ENCODE measurements at places on chromosomes 3 and 15.

DNA sequence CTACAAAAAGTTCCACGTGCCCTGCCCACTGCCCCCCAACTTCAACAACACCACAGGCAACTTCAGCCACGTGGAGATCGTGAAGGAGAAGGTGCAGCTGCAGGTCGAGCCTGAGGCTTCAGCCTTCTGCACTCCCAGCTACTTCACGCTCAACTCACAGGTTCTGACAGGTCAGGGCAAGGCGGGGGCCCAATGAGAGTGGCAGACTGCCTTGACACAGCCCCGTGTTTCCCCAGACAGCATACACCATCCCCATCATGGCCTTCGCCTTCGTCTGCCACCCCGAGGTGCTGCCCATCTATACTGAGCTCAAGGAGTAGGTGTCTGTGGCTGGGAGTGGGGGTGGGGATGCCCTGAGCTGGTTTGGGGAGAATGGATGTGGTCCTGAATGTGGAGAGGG is 12.6 kb downstream of the SLC38A3 start:
- DNase-seq, result no peak

DNA sequence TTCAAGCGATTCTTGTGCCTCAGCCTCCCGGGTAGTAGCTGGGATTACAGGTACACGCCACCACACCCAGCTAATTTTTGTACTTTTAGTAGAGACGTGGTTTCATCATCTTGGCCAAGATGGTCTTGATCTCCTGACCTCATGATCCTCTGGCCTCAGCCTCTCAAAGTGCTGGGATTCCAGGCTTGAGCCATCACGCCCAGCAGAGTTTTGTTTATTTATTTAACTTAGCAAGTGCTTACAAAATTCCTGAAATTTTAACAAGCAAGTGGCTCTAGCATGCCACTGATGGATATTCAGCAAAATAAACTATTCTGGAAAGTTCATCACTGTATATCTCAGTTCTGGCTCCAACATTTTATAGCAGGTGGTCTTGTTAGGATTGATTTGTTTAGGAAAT is 585.9 kb downstream of the OTOL1 start:
- no peak for DNase-seq

DNA sequence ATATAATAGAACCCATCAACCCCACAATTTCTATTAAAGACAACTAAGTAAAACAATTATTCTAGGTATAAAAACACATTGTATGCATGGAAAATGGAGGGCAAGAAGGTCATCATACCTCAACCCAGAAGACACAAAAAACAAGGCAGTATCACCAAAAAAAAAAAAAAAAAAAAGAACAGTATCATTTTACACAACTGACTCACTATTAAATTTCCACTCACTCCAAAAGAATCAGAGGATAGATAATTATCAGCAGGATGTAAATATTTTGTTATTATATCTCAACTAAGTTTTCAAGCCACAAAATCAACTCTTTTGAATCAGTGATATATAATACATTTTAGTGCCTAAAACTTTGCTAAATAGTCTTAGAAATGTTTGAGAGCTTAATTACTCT is 55.0 kb downstream of the CLASP2 start:
- no peak for DNase-seq

GRCh38 chr15:63474810-63475316 is 29.5 kb upstream of the USP3 start:
- DNase-seq, result no peak

GRCh38 chr3:63655519-63655918 is 3.0 kb downstream of the SNTN start:
- no peak for DNase-seq

- no peak for DNase-seq
These were observed 85.7 kb downstream of the RYR3 start for GRCh38 chr15:33396475-33396874.

DNA sequence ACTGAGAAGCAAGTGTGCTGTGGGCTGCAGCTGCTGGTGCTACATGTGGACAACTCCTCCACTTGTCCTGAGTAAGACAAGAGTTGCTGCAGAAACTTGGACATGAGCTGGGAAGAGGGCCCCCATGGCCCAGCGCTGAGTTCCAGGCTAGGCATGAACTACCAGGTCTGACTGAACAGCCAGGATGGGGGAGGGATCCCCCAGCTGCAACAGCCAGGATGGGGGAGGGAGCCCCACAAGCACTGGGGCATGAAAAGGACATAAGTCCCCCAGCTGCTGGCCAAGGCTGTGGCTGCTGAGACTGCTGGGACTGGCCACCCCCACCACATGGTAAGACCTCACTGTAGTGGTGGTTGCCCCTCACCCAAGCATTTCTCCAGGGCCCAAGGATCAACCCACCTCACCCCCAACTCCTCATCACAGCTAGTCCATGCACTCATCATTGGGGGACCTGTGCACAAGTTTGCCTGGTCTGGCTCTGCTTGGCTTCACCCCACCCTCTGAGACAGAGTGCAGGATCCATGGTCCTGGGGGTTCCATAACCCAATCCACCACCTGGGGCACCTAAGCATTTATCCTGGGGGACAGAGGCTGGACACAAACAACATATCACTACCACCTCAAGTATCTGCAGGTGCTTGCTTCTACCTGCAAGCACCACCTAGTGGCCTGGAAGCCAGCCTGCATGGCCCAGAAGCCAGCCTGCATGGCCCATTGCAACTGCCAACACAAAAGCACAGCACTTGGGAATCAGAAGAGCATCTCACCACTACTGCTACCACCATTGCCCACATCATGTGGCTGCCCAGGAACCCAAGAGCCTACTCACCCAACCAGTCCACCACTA is 84.5 kb upstream of the STT3B start:
- DNase-seq, result no peak

GRCh38 chr15:40232625-40233070 is 6.2 kb upstream of the PAK6 start:
- DNase-seq, result no peak

DNA sequence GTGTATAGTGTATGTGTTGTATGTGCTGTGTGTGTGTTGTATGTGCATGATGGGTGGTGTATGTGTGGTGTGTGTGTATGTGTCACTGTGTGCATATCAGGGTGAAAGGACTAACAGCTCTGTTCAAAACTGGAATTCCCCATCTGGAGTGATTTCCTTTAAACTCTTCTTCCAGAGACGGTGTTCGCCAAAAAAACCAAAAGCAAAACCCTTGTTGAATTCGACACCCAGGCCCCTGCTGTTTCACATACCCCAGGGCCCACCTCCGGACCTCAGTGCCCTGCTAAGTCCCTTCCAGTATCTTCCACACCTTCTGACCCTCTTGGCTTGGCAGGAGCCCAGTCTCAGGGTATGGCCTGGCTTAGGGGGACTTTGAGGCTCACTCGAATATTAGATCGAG is 44.9 kb upstream of the SEC13 start:
- no peak for DNase-seq

DNA sequence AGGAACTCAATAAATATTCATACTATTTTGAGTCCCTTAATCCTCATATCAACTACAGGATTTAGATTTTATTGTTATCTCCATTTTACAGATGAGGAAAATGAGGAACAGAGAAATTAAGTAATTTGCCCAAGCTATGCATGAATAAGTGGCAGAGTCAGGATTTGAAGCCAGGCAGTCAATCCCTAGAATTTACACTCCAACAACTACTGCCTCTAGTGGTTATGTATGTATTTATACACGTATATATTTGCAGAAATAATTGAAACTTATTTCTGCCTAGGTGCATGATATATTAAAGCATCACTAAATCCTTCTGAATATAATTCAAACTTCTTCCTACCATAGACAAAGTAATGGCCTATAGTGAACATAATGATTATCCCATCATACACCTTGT is 137.4 kb downstream of the SERPINI1 start:
- DNase-seq, result no peak

DNA sequence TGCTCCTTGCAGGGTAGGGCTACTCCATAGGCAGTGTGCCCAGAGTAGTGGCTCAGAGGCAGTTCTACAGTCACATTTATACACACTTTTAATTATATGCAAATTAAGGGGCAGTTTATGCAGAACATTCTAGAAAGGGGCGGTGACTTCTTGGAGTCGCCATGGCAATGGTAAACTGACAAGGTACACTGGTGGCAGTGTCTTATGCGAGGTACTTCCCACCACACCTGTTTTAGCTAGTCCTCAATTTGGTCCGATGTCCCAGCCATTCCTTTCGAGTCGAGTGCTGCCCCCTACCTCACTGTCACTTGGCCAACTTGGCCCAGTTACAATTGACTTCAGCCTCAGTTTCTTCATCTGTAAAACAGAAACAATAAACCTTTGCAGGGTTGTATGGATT is 3.8 kb upstream of the IRAK2 start:
- DNase-seq, result no peak

DNA sequence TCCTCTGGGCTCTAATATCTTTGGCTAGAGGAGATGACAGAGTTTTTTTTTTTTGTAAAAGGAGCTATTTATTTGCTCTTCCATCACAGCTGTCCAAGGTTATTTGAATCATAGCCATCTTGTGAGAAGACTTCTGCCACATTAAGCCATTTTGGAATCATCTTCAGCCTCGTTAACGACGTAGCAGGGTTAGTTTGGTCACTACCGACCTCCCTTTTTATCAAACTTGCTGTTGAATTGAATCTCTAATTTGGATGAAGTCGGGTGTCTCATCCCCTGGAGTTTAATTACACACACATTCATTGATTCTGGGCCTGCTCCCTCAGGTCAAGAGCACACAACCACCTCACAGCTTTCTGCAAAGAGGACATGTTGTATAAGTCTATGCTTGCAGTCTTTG is 238.7 kb downstream of the CPNE4 start:
- DNase-seq, result no peak

DNA sequence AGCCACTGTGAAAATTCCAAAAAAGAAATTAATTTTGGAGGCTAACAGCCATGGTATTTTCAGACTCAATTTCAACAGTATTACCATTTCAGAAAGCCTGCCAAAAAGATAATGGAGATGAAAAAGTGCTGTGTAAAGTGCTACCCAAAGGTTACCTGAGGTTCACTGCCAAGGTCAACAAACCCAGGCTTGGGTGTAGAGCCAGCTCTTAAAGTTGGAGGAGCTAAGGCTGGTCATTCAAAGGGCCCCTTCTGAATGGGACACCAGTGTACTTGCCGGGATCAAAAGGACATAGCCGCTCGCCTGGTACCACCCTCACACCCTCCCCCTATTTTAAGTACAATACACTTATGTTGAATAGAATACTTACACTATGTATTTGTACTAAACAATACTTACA is 64.5 kb downstream of the ETV5 start:
- no peak for DNase-seq

GRCh38 chr15:98779463-98780071 is 131.2 kb downstream of the IGF1R start:
- peak; percentile 85 for DNase-seq

DNA sequence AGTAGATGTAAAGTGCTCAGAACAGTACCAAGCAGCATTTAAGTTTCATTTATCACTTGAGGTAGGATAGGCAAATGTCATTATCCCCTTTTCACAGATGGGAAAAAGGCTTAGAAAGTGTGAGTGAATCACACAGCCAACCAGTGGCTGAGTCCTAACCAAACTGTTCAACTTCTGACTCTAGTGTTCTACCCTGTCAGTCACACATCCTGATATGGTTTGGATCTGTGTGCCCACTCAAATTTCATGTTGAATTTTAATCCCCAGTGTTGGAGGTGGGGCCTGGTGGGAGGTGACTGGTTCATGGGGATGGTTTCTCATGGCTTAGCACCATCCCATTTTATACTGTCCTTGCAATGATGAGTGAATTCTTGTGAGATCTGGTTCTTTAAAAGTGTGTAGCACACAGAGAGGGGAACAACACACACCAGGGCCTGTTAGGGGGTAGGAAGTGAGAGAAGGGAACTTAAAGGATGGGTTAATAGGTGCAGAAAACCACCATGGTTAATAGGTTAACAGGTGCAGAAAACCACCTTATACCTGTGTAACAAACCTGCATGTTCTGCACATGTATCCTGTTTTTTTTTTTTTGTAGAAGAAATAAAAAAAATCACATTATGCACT is 304.7 kb downstream of the SUCLG2 start:
- no peak for DNase-seq

- no peak for DNase-seq
These were observed 69.3 kb downstream of the NTRK3 start for GRCh38 chr15:88187195-88187594.

GRCh38 chr3:16516695-16517481 is 3.4 kb upstream of the RFTN1 start:
- DNase-seq, result no peak

- peak; percentile 23 for DNase-seq
These were observed 265.7 kb downstream of the XXYLT1 start for GRCh38 chr3:195005251-195005620.

- no peak for DNase-seq
These were observed 9.0 kb downstream of the XXYLT1 start for GRCh38 chr3:195261925-195262324.

- DNase-seq, result no peak
These were observed 93.4 kb upstream of the NR2E3 start for GRCh38 chr15:71716990-71717389.

DNA sequence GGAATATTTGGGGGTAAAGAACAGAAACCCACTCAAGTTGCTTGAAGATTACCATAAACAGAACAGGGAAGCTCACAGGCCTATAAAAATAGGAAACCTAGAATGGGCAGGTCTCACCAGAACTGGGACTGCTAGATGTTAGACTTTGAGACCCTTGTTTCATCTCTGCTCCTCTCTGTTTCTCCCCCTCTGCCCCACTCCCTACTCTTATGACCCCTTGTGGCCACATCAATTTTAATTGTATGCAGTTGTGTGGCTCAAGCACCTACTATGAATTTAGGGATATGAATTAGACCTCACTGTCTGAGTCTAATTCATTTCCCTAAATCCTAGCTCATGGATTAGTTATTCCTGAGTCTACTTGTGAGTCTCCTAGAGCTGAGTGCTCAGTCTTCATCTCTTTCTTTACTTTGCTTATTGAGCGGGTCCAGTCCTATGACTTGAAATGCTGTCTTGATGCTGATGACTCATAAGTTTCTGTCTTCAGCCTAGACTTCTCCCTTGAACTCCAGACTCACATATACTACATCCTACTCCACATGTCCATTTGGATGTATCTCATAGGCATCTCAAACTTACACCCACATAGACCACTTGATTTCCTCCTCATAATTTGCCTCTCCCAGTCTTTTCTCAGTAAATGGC is 78.7 kb downstream of the ITPR1 start:
- DNase-seq, result no peak

GRCh38 chr3:99126316-99126715 is 224.8 kb upstream of the DCBLD2 start:
- no peak for DNase-seq

DNA sequence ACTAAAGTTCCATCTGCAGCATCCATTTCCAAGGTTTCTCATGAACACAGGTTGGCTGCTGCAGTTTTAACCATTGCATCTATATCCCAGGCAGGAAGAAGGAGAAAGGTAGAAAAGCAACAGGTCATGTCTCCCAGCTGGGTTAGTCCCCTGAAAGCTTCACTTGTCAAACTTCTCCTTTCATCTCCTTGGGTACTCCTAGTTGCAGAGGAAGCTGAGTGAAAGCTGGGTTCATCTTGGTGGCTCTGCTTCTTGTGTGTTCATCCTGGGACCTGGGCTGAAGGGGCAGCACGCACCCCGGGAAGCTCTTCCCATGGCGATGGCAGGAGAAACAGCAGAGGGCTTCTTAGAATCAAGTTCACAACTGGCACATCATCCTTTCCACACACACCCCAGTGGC is 61.3 kb upstream of the NR2C2 start:
- no peak for DNase-seq

Measured in left forelimb (tissue), 1 donor.